M059J (cell line): ENCODE measurements at places on chromosomes 2 and 18. TPM values are rescaled to one million over a fixed set of nuclear protein-coding genes. Genes with fewer than 3 reads are reported as not detected.

Gene LYG1
- 0.96 TPM in 1 of 2 replicates, not detected in the other for total RNA-seq

Gene SKA1
- total RNA-seq, result 37.5 and 51.7 TPM in 2 replicates

Gene EFHD1
- 0.49 and 1.7 TPM in 2 replicates for total RNA-seq

Gene LRRC30
- not detected in 2 replicates for total RNA-seq

Gene CNDP1
- not detected in 2 replicates for total RNA-seq

Gene FRZB
- 0.10 and 0.71 TPM in 2 replicates for total RNA-seq

Gene NEU4
- not detected in 2 replicates for total RNA-seq

Gene GPR39
- total RNA-seq, result 8.2 and 10.7 TPM in 2 replicates

Gene GAREM2
- 0.20 TPM in 1 of 2 replicates, not detected in the other for total RNA-seq

Gene KCNE4
- 11.4 and 14.5 TPM in 2 replicates for total RNA-seq

Gene FBLN7
- total RNA-seq, result 3.0 and 3.9 TPM in 2 replicates

Gene LYG2
- 0.84 TPM in 1 of 2 replicates, not detected in the other for total RNA-seq
